ENCODE measurements at places on chromosomes 7 and 10.

- no peak for DNase-seq
These were observed 19.0 kb upstream of the SLK start for GRCh38 chr10:103947799-103948516.

- DNase-seq = no peak
These were observed 680.8 kb downstream of the PHTF2 start for GRCh38 chr7:78479348-78479747.

GRCh38 chr7:110090110-110090820 is 1000.7 kb upstream of the LRRN3 start:
- DNase-seq = no peak

- DNase-seq = no peak
These were observed 87.9 kb downstream of the KMT2E start for GRCh38 chr7:105101864-105102263.

DNA sequence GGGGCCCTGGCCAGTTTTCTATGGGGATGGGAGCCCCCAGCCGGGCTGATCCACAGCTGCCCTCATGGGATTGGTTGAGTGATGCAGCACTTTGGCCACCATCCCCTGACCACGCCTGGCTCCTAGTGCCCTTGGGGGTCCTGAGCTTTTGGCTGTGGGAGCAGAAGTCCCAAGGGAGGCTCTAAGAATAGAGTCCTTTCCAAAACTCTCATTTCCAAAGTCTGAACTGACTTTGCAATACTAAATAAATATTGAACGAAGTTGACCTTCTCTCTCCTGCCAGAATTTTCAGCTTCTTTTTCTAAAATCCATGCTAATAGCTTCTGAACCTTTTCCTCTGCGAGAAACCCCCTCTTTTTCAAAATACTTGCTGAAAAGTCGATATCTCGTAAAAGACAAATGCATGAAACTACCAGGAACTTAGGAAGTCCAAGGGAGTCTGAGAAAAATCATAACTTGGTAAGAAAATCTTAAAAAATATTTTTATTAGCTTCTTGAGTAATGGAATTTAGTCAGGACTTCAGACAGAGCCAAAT is 62.7 kb upstream of the IGFBP3 start:
- DNase-seq = no peak

DNA sequence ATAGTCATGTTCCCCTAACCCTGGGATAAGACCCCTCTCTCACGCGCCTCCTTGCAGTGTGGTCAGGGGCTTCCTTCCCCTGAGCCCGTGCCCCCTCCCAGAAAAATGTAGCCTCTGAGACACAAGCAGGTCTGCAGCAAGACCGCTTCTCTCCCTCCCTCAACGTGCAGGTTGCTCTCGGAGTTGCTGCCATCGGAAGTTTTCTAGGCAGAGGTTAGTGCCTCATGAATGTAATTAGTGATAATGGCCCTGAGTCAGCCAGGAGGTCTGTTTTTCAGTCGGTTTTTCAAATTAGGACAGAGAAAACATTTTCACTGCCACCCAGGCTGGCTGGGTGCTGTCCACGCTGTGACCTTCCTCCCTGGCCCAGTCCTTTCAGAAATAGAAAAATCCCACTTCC is 43.2 kb upstream of the PRLHR start:
- DNase-seq = no peak

DNA sequence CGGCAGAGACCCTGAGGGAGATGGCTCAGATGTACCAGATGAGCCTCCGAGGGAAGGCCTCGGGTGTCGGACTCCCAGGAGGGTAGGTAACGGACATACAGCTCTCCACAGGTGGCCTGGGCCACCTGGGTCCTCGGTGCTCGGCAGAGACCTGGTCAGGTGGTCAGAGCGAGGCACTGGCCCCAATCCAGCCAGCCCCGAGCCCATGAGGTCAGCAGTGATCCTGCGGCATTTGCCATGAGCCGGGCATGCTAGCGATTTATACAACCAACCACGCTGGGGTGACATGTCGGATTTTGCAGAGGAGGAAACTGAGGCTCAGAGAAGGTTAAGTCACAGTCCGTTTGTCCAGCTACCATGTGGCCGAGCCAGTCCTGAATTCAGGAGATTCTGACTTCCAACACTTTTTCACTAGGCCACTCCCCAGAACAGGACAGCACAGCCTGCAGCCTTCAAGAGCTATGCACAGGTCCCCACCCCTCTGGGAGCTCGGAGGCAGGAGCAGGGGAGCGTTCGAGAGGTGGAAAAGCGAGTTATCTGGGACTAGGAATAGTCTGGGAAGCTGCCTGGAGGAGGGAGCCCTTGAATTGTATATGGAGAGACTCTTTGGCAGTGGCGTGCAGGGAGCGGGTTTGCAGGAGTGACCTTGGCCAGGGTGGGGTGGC is 13.5 kb downstream of the LDB3 start:
- no peak for DNase-seq

Data from stimulated activated CD8-positive, alpha-beta memory T cell treated with anti-CD3 and anti-CD28 coated beads, Interleukin-4, amount 100 ng/mL, for 24 hours (primary cell).